ENCODE measurements at places on chromosomes 5 and 9. TPM values are rescaled to one million over a fixed set of nuclear protein-coding genes. Genes with fewer than 3 reads are reported as not detected.
A peak's percentile ranks its signal among the peaks of the same experiment; 100 is the strongest.

ZNF474 gene
- 0.56 TPM for total RNA-seq

MEIKIN gene
- total RNA-seq: not detected

GRCh38 chr5:177473443-177474001, at the start of gene DBN1:
DBN1 (minus strand) TSS chr5:177473634; CDS start chr5:177473521, 113 bp downstream.
- peak; percentile 56 for DNase-seq

TTLL11 gene
- total RNA-seq: 13.6 TPM

SVEP1 gene
- 9.9 TPM for total RNA-seq

C9orf153 gene
- not detected for total RNA-seq

PLAC8L1 gene
- total RNA-seq: 3.0 TPM

PCDHB1 gene
- total RNA-seq: not detected

RGS3 gene
- total RNA-seq: 32.1 TPM

HK3 gene
- not detected for total RNA-seq

PCDHA4 gene
- 0.16 TPM for total RNA-seq

DNA sequence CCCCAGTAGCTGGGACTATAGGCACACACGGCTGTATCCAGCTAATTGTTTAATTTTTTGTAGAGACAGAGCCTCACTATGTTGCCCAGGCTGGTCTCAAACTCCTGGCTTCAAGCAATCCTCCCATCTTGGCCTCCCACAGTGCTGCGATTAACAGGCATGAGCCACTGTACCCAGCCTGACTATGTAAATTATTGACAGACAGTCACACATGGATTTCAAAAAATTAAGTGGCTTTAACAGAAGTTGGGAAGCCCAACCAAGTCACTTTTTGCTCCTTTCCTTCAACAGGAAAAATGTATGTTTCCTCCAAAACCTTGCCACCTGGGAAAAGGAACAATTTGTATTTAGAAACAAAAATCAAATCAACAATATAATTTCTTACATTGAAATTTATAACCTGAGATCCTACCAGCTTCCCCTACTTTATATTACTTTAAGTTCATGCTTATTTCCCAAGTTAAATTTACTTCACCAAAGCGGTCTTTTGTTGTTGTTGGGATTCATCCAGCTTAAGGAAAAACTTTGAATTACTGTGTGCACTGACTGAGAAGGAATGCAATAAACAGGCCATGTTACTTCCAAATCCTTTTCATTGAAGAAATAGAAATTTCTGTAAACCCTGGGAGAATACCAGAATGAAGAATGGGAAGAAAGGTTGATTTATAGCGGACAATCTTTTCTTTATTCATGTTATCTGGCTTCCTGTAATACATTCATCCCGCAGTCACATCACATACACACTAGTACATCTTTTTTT, 8.6 kb downstream of the PCA3 start:
- no peak for DNase-seq

DNA sequence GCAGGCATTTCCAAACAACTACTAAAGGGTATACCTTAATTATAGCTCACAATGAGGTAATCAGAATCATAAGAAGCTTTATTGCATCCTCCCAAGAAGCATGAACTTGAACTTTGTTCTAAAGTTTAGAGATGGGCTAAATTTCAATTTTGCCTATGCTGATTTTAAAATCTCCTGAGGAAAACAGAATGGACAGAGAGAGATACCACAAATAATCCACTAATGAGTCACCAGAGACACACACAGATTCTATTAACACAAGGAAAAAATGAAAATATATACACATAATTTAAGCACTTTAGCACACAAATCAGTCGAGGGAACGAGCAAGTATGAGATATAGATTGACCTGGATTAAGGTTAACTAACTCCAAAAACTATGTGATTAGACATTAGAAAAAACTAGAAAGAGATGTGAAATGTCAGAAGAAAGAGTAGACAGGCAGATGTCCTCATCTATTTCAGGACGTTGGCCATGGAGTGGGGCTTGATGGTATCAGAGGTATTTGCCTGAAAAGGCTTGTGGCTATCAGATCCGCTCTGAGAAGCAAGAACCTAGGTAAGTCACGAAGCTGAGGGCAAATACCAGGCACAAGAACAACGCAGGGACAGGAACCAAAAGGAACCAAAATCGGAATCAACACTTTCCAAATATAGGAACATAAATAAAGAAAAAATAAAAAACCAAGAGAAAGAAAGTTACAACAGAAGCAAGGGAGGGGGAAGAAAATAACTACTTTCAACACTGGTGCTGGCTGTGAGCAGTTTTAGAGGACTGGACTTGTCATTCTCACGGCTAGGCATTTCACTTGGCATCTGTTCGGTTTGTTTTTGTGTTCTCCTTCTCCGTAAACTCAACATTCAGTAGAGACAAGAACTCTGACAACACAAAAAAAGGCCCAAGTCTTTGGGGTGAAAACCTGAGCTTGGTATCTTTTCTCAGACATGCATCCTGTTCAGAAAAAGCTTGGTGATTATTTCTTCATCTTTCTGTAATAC, 294.6 kb upstream of the PUM3 start:
- no peak for DNase-seq
